Vein endothelial cell (primary cell): ENCODE measurements at places on chromosomes 7 and 10. TPM values are rescaled to one million over a fixed set of nuclear protein-coding genes. Genes with fewer than 3 reads are reported as not detected.

Gene PTER
- 5.3 and 6.9 TPM in 2 replicates for total RNA-seq

Gene KCNIP2
- total RNA-seq = 0.96 and 0.98 TPM in 2 replicates

Gene WNT8B
- total RNA-seq = not detected in 2 replicates

Gene PTF1A
- not detected in 2 replicates for total RNA-seq

Gene SORBS1
- total RNA-seq = 1.1 and 1.6 TPM in 2 replicates

Gene HK1
- 86.6 and 90.9 TPM in 2 replicates for total RNA-seq

Gene SH2B2
- total RNA-seq = 1.4 and 1.6 TPM in 2 replicates

Gene GIMAP1
- 13.8 and 14.4 TPM in 2 replicates for total RNA-seq

Gene PDK4
- total RNA-seq = 10.0 and 10.1 TPM in 2 replicates

Gene CPN1
- total RNA-seq = not detected in 2 replicates

Gene CYP26C1
- 1.3 and 2.5 TPM in 2 replicates for total RNA-seq

Gene GOLGA7B
- not detected in 2 replicates for total RNA-seq

Gene BTRC
- total RNA-seq = 10.5 and 13.8 TPM in 2 replicates

Gene TFPI2
- total RNA-seq = 86.2 and 95.5 TPM in 2 replicates
